ENCODE measurements at places on chromosomes 6 and 20. TPM values are rescaled to one million over a fixed set of nuclear protein-coding genes. Genes with fewer than 3 reads are reported as not detected.

The MAP3K5 gene
- total RNA-seq = 20.8 TPM

The HLA-DRB5 gene
- not detected for total RNA-seq

The PRRT1 gene
- 3.2 TPM for total RNA-seq

The WFDC12 gene
- not detected for total RNA-seq

The JPH2 gene
- 442 TPM for total RNA-seq

The CRISP2 gene
- total RNA-seq = not detected

The WFDC5 gene
- total RNA-seq = not detected

DNA sequence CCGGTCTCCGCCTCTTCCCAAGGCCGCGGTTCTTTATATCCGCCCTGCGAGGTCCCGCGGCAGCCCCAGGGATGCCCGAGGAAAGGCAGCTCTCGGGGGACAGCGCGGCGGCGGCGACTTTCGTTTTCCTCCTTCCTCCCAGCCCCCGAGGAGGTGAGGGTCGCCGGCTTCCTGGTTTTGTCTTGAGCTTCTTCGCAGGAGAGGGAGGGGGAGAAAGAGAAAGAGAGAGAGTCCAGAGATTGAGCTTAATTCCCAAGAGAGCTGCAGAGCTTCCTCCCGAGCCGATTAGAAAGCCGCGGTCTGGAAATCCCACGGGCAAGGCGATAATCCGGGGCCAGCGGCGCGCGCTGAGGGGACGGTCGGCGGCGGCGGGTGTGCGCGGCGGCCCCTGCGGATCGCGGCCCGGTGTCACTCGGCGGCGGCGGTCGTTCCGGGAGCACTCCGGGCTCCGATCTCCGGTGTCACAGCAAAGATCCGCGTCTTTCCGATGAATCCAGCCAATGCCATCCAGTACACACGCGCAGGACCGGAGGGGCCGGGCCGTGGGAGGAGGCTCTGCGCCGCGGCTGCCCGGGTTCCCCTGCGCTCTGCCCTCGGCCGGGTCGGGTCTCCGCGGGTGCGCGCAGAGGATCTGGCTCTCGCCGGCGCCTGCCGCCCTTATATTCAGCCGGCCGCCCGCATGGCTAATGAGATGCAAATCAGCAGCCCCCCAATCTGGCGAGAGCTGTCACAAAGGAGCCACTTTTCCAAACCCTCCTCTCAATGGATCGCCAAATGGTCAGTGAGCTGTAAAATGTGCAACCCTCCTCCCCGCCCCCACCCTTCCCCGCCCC, at the start of gene DLL1:
TSS of gene DLL1 (minus strand) at position 783 of the 833 bp plus-strand sequence. CDS start 939 bp downstream, outside the sequence.
- ATAC-seq = peak; percentile 37

DNA sequence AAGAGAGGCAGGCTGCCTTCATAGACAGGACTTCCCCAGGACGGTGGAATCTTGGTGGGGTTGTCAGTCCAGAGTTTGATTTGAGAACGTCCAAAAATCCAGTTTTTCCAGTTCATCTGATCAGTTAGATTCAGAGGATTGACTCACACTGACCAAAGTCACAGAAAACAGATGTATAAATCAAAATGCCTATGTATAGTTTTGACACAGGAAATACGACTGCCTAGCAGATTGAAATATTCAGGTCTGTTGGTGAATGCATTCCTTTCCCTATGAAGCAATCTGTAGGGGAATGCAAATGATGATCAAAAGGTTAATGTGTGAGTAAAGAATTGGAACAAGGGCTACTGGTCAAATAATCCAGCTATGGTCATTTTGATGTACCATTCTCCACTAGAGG, 29.7 kb upstream of the GFOD1 start:
- ATAC-seq = no peak

DNA sequence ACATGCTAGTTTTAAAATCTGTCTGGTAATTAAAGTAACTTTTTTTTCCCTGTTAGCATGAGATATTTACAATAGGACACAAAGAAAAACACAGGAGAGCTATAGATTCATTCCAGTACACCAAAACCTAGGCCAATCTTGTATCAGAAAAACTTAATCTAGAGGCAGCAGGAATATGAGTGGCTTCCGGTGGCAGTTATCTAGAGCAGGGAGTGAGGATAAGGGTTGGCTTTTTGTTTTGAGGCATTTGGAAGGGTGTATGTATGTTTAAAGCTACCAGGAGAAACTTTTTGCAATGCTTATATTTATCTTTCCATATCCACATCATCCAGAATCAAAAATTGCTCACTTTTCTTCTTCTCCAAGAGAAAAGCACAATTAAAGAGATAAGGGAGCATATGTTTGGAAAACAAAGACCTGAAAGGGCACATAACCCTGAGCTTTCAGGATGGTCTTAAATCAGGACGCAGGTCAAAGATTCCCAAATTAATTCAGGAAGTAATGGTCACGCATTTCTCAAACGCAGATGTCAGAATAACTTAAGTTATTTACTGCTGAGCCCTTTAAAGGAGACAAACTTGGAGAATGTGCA, 13.1 kb downstream of the TFAP2A start:
- ATAC-seq = no peak

- ATAC-seq = no peak
Observed at GRCh38 chr6:169409742-169410312, 156.2 kb upstream of the THBS2 start.

DNA sequence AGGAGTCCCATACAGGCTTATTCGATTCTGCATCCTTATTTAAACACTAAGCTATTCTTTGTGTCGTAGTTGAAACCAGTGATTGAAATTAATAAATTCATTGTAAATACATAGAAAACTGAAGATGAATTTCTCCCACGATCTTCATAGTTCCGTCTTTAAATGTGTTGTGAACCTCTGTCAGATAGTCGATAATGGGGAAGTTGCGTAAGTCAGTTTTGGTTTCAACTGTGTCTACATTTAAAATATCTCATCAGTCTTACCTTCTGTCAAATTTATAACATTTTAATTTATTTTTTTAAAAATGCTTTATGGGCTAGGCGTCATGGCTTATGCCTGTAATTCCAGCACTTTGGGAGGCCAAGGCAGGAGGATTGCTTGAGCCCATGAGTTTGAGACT, 12.7 kb downstream of the STX11 start:
- no peak for ATAC-seq

DNA sequence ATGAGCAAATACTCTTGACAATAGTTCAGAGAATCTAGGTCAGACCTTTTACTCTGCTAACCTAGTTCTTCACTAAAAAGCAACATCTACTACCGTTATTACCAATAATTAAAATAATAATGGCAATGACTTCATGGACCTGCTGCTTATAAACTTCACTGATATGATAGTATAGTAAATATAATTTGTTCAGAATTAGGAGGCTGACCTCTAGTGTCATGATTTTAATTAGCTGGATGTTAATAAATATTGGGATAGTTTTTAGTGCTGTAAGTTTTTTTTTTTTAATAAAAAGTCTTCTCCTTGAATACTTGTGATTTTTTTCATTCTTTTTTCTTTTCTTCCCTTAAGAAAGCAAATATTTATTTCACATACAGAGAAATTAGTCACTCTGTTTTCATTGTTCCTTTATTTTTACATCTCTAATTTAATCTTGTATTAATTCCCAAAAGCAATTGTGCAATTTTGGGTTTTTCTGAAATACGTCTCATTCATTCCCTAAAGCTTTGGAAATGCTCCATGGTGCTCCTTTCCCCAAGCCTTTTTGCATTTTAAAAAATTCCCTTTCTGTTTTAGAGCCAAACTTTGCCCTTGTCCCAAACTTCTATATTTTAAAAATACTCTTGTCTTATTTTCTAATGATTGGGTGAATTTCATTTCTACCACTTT, 46.6 kb upstream of the UST start:
- no peak for ATAC-seq

DNA sequence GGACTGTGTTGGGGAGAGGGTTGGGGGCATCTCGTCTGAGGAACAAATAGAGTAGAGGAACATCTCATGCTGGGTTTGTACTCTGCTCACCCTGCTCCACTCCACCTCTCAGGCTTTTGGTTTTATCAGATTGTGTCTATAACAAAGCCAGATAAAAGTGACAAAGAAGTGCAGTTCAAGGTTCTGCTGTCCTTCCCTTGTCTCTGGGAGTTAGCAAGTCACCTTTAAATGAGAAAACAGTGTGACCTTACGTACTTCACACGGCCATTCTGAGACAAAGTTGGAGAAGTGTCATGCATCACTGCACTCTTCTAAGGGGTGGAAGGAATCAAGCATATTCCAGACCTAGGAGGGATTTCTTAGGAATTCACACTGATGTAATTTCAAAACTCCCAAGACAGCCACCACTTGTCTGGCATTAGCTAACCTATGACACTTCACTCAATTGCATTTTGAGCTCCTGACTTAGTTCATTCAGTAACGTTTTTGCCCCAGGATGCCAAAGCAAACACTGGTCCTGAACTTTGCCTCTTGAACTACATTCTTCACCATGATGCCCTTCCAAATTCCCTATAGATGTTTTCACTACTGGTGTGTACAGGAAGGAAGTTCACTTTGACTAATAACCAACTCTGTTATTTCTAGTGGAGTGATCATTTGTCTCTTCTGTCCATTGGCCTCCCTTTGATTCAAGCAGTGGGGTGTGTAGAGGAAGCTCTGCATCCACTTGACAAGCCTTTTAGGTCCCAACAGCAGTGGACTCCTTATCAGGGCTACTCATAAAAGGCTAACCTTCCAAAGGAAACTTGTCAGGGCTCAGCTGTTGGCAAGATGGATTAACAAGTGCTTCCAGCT, 647.6 kb upstream of the FLRT3 start:
- peak; percentile 22 for ATAC-seq

GRCh38 chr6:21665110-21665391, 71.5 kb downstream of the SOX4 start:
- ATAC-seq = peak; percentile 19

GRCh38 chr20:47304287-47304686, 52.2 kb downstream of the ZMYND8 start:
- peak; percentile 38 for ATAC-seq

- ATAC-seq = no peak
Observed at GRCh38 chr20:18796282-18796833, 17.2 kb upstream of the SCP2D1 start.

DNA sequence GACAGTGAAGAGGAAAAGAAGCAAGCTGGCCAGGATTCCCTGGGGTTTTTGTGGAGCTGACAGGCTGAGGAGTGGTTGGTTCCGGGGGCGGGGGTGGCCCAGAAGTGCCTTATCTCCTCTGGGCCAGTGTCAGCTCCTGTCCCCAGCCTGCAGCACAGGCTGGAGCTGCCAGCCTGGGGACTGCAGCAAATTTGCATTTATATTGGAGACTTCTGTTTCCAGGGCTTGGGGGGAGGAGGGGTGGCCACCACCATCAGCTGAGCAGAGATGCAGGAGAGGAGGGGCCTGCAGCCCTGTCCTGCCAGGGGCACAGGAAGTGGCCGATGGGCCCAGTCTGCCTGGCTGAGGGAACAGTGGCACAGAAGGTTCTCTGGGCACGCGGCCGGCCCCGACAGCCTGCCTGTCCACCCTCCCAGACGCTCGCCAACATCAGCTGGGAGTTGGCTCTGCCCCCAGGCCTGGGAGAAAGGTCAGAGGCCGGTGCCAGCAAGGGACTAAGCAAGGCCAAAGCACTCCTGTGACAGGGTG, 24.3 kb upstream of the SCRT2 start:
- ATAC-seq = no peak

DNA sequence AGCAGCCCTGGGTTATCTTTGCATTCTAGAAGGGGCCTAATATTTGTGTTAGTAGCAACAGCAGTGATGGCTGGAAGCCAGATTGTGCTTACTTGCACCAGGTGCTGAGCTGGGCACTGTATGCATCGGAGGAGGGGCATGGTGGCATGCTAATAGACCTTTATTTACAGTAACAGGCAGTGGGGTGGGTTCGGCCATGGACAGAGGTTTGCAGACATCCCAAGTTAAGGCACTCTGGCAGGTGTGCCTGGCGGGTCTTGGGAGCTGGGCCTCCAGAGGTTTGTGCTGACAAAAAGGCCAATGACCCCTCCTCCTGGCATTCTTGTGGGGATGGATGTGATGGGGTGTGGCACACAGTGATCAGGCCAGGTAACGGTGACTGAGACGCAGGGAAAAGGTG, 39.0 kb upstream of the CD93 start:
- ATAC-seq = no peak

DNA sequence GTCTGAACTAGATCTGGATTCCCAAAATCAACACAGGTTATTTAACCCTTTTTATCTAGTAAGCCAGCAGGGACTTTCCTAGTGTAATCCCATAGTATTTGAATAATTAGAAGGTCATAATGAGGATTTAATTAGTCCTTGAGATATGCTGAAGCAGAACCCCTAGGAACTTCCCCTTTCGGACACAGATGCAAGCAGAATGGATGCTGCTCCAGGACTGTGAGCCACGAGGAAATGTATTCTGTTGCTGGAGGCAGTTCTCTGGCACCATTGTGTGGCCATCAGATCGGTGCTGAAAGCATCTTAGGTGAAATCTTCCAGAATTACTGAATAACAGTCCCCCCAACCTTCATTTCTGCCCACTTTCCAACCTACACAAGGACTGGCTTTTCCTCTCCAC, 206.9 kb downstream of the TMEM242 start:
- ATAC-seq = no peak

All from gastroesophageal sphincter (tissue), 4 donors.